ENCODE measurements at places on chromosomes 13 and 19. TPM values are rescaled to one million over a fixed set of nuclear protein-coding genes. Genes with fewer than 3 reads are reported as not detected.

DNA sequence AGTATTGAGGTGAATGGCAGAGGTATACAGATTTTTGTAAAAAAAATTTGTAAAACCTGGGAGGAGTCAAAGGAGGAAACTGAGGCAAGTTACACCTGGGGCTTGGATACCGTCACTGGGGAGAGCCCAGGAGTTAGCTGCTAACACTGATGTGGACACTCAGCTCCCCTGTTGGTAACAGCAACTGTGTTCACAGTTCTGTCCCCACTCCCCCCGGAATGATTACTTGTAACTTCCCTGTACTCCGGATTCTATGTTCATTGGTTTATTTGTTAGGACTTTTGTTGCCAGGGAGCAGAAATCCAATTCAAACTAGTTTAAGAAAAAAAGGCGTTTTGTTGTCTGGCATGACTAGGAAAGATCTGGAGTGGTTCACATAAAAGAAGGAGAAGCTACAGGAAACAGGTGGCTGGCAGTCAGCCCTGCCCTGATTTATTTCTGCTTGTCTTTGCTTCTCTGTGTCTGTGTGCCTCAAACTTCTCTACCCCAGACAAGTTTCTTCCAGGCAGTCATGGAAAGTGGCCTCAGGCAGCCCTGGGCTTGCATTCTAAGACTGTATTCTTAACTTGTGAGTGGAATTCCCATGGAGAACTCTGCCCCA, 2.3 kb upstream of the GPR12 start:
- DNase-seq: no peak
- H3K27me3 ChIP-seq: peaks cover 32% of the 10 kb centered on the region
- no peaks in the 10 kb centered on the region for H3K36me3 ChIP-seq
- H3K4me3 ChIP-seq: no peak overlapping the region

DNA sequence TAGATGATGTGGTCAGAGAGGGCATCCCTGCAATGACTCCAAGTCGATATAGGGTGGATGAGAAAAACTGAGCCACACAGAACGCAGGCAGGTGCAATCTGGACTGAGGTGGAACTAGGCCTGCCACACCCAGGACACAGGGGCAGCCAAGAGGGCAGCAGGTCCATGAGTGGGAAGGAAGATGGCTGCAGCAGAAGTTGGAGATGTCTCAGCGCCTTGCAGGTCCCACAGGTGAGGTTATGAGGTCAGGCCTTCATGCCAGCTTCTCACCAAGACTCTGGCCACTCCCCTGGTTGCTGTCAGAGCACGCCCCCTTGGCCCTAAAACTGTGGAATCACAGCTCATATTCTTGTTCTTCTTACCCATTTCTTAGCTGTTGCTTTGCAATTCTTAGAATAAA, 147.7 kb upstream of the VSTM2B start:
- no peaks in the 10 kb centered on the region for H3K36me3 ChIP-seq
- H3K4me1 ChIP-seq: no peaks in the 10 kb centered on the region
- H3K27me3 ChIP-seq: no peaks in the 10 kb centered on the region
- DNase-seq: no peak
- no peak overlapping the region for H3K4me3 ChIP-seq

GRCh38 chr13:33169273-33169980, 116.1 kb downstream of the STARD13 start:
- no peak for DNase-seq
- peak overlapping the region; percentile 36 for H3K27ac ChIP-seq
- no peak overlapping the region for H3K4me3 ChIP-seq
- H3K27me3 ChIP-seq: no peaks in the 10 kb centered on the region
- peaks cover 3% of the 10 kb centered on the region for H3K36me3 ChIP-seq

GRCh38 chr13:31943591-31943990, 88.0 kb upstream of the FRY start:
- H3K27me3 ChIP-seq: no peaks in the 10 kb centered on the region
- H3K4me1 ChIP-seq: peaks cover 31% of the 10 kb centered on the region
- no peaks in the 10 kb centered on the region for H3K36me3 ChIP-seq
- H3K4me3 ChIP-seq: no peak overlapping the region
- DNase-seq: no peak

- no peak overlapping the region for H3K27ac ChIP-seq
- no peaks in the 10 kb centered on the region for H3K27me3 ChIP-seq
- no peak for DNase-seq
- H3K36me3 ChIP-seq: peaks cover 46% of the 10 kb centered on the region
These were observed 24.8 kb downstream of the WBP4 start for GRCh38 chr13:41085961-41086585.

- H3K36me3 ChIP-seq: no peaks in the 10 kb centered on the region
- H3K27me3 ChIP-seq: no peaks in the 10 kb centered on the region
- no peak overlapping the region for H3K4me3 ChIP-seq
- peaks cover 8% of the 10 kb centered on the region for H3K4me1 ChIP-seq
These were observed 107.7 kb upstream of the C1QTNF9B start for GRCh38 chr13:24004971-24005370.

GRCh38 chr19:32349051-32349450, 3.6 kb downstream of the ZNF507 start:
- no peak overlapping the region for H3K4me3 ChIP-seq
- H3K4me1 ChIP-seq: peaks cover 66% of the 10 kb centered on the region
- no peak for DNase-seq
- no peak overlapping the region for H3K27ac ChIP-seq
- peaks cover 41% of the 10 kb centered on the region for H3K36me3 ChIP-seq

- DNase-seq: no peak
- H3K27me3 ChIP-seq: no peaks in the 10 kb centered on the region
- H3K36me3 ChIP-seq: no peaks in the 10 kb centered on the region
These were observed 29.7 kb upstream of the FXYD3 start for GRCh38 chr19:35085947-35086346.

STOML3 gene
- not detected for polyA plus RNA-seq

NALCN gene
- 0.15 TPM for polyA plus RNA-seq

FGF14 gene
- 1.4 TPM for polyA plus RNA-seq

KIR3DL2 gene
- polyA plus RNA-seq: not detected

SYNE4 gene
- 3.5 TPM for polyA plus RNA-seq

C5AR2 gene
- 0.93 TPM for polyA plus RNA-seq

All from stomach (tissue), 19 donors.